Activated CD4-positive, CD25-positive, alpha-beta regulatory T cell treated with anti-CD3 and anti-CD28 coated beads, Interleukin-2, amount 50 U/mL, for 24 hours (primary cell): ENCODE measurements at places on chromosomes 13 and 19.

- no peak for ATAC-seq
Measured at GRCh38 chr13:40348096-40348679, 318.3 kb downstream of the FOXO1 start.

- ATAC-seq, result no peak
Measured at GRCh38 chr19:30001301-30001700, 59.3 kb downstream of the URI1 start.

GRCh38 chr13:23750383-23751121, 138.6 kb downstream of the MIPEP start:
- no peak for ATAC-seq

GRCh38 chr13:110719036-110719710, 5.7 kb downstream of the ING1 start:
- no peak for ATAC-seq

- no peak for ATAC-seq
Measured at GRCh38 chr19:48230555-48231129, 25.1 kb downstream of the CARD8 start.

GRCh38 chr19:12090807-12091206, 26.3 kb downstream of the ZNF844 start:
- no peak for ATAC-seq

DNA sequence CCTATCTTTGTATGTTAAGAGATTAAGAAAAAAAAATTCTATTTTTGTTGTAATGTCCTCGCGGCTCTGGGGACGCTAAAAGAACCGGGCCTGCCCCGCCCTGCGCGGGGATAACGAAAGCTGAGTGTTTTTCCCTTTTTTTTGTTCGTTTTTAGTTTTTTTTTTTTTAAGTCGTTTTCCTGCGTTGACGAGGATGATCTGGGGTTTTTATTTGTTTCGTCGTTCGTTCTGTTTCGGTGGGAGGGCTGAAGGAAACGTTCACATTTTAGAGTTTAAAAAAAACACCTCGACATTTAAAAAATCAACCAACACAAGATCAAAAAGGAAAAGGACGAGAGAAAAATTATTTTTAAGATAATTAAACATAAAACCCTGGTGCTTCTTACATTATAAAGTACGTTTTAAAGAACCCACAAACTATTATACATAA, 5.6 kb downstream of the LYL1 start:
- ATAC-seq, result no peak

- no peak for ATAC-seq
Measured at GRCh38 chr13:28526876-28527275, 31.9 kb upstream of the FLT1 start.

- ATAC-seq, result no peak
Measured at GRCh38 chr13:73158851-73159250, 100.0 kb downstream of the KLF5 start.

DNA sequence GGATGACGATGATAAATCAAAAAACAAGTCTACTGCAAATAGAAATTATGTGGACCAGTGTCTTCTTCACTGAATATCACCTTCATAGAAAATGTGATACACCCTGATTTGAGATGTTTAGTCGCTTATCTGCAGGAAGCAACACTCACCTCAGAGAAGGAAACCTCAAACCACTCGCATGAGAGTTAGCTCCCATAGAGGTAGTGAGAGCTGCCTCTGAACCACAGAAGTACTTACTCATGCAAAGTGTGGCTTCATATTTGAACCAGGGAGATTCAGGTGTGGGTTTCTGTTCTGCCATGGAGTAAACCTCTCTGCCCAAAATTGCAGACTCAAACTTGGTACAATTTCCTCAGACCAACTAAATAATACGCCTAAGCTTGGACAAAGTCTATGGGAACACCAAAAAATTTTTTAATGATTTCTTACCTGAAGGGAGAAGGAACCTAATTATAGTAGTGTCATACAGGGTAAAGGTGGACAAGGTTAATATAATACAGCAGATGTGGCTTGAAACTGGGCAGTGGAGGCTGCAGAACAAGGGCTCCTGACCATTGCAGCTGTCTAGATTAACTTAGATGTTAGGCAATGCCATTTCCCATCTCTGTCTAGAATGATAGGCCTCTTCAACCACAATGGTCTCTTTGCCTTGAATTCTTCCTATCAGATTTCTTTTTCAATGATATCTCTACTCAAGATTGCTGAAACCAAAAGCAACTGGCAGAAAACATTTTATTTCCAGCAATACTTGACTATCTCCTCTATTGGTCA, 29.6 kb upstream of the RCBTB2 start:
- peak; percentile 100 for ATAC-seq

DNA sequence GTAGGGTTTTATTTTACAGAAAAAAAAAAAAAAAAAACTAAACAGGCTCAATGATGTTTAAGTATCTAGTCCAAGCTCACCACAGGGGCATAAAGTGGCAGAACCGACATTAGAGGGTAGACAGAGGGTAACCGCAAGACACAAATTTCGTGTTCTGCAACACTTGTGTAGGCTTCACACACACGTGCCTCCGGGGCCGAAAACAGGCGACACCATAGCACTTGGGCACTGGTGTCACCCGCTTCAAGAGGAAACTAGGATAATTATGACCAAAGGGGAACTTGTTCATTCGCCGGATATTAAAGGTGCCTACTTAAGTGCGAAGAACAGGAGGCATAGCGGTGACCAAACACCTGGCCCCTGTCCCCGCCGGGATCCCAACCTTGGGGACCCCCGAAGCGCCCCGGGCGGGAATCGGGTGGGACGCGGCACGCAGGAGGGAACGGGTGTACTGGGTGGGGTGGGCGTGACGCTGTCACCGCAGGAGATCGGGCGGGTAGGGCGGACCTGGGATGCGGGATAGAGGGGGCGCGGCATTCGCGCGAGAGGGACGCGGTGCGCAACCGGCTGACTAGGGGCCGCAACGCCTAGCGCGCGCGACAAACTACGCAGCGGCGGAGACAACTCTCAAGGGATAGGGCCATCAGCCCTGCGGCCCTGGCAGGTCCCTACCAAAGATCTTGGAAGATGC, 558 bp downstream of the MZT1 start:
- ATAC-seq, result peak; percentile 10

GRCh38 chr13:25147638-25148401, 24.3 kb downstream of the AMER2 start:
- peak; percentile 9 for ATAC-seq

GRCh38 chr13:93499991-93500390, 273.4 kb downstream of the GPC6 start:
- no peak for ATAC-seq

GRCh38 chr13:80690208-80690607, 349.3 kb upstream of the SPRY2 start:
- ATAC-seq, result no peak

GRCh38 chr13:50994651-50995050, 85.1 kb downstream of the RNASEH2B start:
- no peak for ATAC-seq
